ENCODE measurements at places on chromosomes 16 and 17.

- DNase-seq = no peak
These were observed 129.7 kb downstream of the KCNJ2 start for GRCh38 chr17:70298929-70299531.

DNA sequence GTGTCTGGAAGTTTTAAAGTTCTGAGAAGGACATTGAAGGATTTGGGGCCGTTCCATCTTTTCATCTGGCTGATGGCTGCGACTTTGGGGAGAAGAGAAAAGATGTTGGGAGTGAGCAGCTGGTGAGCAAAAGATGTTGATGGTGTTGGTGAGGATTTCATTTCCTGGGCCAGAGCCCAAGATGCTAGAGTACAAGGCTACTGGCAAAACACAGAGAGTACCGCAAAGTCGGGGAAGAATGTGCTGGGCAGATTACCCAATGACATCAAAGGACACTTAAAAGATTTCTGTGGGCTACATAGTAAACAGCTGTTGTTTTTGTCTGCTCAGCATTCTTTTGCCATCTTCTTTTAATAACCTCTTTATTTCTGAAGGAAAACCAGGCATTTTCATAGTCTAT lies 49.4 kb upstream of the GAS7 start:
- DNase-seq = no peak

- no peak for DNase-seq
These were observed 1.4 kb upstream of the SUPT4H1 start for GRCh38 chr17:58353389-58353825.

DNA sequence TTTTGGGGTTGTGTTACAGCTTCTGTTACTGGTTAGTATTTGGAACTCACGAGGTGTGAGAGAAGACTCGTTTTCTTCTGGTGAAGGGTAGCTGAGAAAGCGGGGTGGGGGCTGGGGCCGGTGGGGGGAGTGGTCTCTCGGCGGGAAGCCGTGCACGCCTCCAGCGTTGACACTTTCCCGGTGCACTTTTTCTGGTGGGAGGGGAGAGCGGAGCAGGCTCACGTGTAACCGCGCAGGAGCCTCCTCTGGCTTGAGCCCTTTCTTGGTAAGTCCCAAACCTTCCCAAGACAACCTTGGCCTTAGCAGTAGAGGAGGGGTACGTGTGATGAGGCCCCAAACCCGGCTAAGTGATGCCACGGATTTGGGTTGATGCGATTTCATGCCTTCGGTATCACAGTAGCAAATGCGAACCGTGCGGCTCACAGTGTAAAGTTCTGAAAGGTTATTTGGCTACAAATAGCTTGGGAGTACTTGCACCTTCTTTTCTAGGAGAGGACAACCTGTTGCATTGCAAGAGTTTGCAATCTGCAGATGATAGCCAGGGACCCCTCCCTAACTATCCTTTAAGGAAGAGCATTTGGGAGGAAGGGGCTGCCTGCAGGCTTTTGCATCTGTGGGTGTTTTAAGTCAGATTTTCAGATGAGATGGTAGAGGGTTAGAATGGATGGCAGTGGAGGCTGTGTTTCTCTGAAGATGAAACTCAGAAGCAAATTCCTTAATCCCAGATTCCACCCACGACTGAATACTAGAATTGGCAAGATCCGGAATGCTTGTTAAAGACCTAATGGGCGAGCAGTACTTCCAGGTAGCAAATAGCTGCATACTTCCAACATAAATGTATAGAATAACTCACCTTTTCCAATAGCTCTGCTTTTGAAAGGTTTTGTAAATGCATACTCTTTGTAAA lies 1.5 kb downstream of the HLF start:
- DNase-seq = no peak

DNA sequence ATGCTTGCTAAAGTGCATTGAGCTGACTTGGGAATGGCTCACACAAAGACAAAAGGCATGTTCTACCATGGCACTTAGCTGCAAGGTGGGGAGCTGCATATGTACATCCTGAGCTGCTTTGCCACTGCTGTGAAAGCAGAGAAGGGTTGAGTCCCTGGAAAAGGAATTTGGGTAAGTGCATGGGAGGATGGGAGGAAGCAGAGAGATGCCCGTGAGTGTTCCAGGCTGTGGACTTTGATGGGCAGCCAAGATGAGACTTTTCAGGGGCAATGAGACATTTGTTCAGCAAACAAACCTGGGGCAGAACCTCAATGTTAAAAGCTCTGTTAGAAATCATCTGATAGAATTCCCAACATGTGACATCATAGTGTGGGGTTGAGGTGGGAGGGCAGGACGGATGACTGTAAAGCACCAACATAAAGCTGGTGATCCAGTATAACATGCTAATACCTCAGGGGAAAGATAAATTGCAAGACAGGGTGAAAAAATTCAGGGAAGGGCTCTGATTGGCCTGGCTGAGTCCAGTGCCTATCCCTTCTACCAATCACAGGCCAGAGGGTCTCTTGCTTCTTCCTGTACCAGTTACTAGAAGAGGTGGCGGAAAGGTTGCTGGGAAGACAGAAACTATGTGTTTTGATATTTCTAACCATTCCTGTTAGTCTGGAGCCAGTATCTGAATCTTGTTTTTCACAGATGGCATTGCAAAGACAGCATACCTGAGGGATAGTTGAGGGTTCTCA lies 163.2 kb downstream of the UTP18 start:
- no peak for DNase-seq

- peak; percentile 75 for DNase-seq
These were observed at the start of gene RDM1 for GRCh38 chr17:35930211-35931065. Gene RDM1, minus strand, starts transcription at chr17:35930773. Its CDS starts 46 bp downstream, at chr17:35930727.
